ENCODE measurements at places on chromosomes 1 and 21.

DNA sequence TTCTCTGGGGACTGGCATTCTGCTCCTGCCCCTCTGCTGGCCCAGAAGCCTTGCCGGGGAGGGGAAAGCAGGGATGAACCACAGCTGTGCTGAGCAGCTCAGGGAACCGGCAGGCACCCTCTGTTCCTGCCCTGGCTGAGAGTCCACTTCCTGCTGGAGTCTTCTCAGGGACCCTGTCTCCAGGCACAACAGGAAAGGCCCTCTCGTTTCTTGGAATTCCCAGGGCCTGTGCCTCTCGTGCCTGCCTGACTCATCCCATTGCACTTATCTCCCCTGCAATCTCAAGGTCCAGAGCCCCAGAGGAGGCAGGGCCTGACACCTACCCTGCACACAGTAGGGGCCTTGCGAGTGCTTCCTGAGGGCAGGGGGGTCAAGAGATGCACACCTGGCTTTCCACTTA is 1.1 kb upstream of the EDN2 start:
- ATAC-seq = no peak

DNA sequence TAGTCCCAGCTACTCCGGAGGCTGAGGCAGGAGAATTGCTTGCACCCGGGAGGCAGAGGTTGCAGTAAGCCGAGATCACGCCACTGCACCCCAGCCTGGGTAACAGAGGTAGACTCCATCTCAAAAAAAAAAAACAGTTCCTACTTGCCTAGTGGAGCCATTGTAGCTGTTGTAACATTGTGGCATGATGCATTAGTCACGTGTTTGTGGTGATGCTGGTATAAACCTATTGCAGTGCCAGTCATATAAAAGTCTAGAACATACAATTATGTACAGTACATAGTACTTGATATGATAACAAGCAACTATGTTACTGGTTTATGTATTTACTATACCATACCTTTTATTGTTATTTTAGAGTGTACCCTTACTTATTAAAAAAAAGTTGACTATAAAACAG is 16.2 kb downstream of the KYAT3 start:
- no peak for ATAC-seq

- ATAC-seq = no peak
Measured at GRCh38 chr1:191907121-191907520, 251.1 kb upstream of the RGS18 start.

- no peak for ATAC-seq
Measured at GRCh38 chr1:38392861-38393260, 346.3 kb upstream of the POU3F1 start.

DNA sequence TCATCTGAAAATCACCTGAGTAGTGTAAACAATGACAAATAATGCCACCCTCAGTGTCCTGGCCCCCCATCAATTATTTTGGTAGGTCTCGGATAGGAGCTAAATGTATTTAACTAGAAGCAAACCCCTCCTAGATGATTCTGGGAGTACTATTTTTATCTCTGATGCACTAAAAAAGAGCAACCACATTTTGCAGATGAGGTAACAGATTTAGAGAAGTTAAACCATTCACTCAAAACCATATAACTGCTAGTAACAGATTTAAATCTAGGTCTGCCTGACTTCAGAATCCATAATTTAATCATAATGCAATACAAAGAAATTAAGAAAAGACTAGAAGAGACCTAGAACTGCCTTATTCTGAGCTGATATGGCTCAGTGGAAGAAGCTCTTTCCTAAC is 17.3 kb upstream of the PTCH2 start:
- no peak for ATAC-seq

DNA sequence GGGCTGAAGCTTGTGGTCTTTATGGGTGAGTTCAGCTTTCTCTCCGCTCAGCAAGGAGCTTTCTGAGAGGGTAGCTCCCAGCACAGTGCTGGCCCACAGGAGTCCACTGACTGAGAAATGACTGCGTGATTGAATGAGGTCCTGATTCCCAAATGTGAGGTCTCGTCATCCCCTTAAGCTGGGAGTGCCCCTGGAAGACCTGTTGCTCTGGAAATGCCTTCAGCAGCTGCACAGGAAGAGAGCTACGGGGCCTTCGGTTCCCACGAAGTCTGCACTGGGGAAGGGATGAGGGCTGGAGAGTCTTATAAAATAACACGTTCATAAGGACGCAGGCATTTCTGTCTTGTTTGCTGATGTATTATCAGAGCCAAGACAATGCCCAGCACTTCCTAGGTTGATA is 14.0 kb downstream of the TNNT2 start:
- no peak for ATAC-seq

- ATAC-seq = no peak
Measured at GRCh38 chr1:226497991-226498639, 50.4 kb upstream of the STUM start.

- ATAC-seq = peak; percentile 96
Measured at GRCh38 chr1:32273391-32274208, 18.3 kb upstream of the HDAC1 start.
